Smooth muscle cell of trachea (primary cell): ENCODE measurements at places on chromosomes 6 and 20. TPM values are rescaled to one million over a fixed set of nuclear protein-coding genes. Genes with fewer than 3 reads are reported as not detected.

Gene SYCP2
- 0.44 and 0.50 TPM in 2 replicates for total RNA-seq

Gene PTK7
- 71.3 and 213 TPM in 2 replicates for total RNA-seq

Gene ZHX3
- 26.3 and 31.9 TPM in 2 replicates for total RNA-seq

Gene FOXF2
- total RNA-seq = 55.7 and 70.8 TPM in 2 replicates

Gene KIF6
- under 0.01 and 0.44 TPM in 2 replicates for total RNA-seq

Gene ARMC2
- 2.2 and 3.1 TPM in 2 replicates for total RNA-seq

Gene VIP
- not detected in 2 replicates for total RNA-seq

Gene HINT3
- 20.3 and 25.5 TPM in 2 replicates for total RNA-seq

Gene GSTA2
- total RNA-seq = not detected in 2 replicates

Gene ZNF334
- 1.6 and 2.5 TPM in 2 replicates for total RNA-seq

Gene MAPK13
- 11.3 and 13.9 TPM in 2 replicates for total RNA-seq

Gene GNAS-AS1
- total RNA-seq = 1.2 and 1.3 TPM in 2 replicates

Gene FHL5
- not detected in 2 replicates for total RNA-seq

Gene SPTLC3
- 5.8 and 9.6 TPM in 2 replicates for total RNA-seq

Gene KCNS1
- 0.29 and 2.5 TPM in 2 replicates for total RNA-seq

Gene CDS2
- total RNA-seq = 33.7 and 39.4 TPM in 2 replicates

Gene HLA-DOB
- 0.29 TPM in 1 of 2 replicates, not detected in the other for total RNA-seq

Gene BPIFB4
- not detected in 2 replicates for total RNA-seq

Gene MOXD1
- total RNA-seq = 118 and 199 TPM in 2 replicates

Gene PSORS1C1
- total RNA-seq = 0.29 and 0.99 TPM in 2 replicates

Gene EGFL8
- 0.66 and 1.9 TPM in 2 replicates for total RNA-seq

Gene ARMC12
- 0.29 and 1.2 TPM in 2 replicates for total RNA-seq

Gene BMP6
- total RNA-seq = 0.87 and 1.3 TPM in 2 replicates

Gene MRPL14
- 41.4 and 57.6 TPM in 2 replicates for total RNA-seq

Gene CENPW
- total RNA-seq = 2.3 and 28.2 TPM in 2 replicates

Gene OR2B6
- not detected in 2 replicates for total RNA-seq

Gene ADGRF1
- total RNA-seq = not detected in 2 replicates

Gene BPIFB1
- total RNA-seq = not detected in 2 replicates

Gene HLA-DRB5
- total RNA-seq = 0.15 TPM in 1 of 2 replicates, not detected in the other

Gene CFAP206
- 0.44 and 0.50 TPM in 2 replicates for total RNA-seq

Gene PHF3
- total RNA-seq = 59.0 and 65.7 TPM in 2 replicates

Gene AGER
- 0.44 and 0.50 TPM in 2 replicates for total RNA-seq

Gene KCNQ2
- under 0.01 TPM in 1 of 2 replicates, not detected in the other for total RNA-seq
